Progenitor cell of endocrine pancreas (in vitro differentiated cells): ENCODE measurements at places on chromosomes 13 and 19. TPM values are rescaled to one million over a fixed set of nuclear protein-coding genes. Genes with fewer than 3 reads are reported as not detected.

GRCh38 chr13:80276371-80277289 lies 64.3 kb downstream of the SPRY2 start:
- no peak for DNase-seq
- H3K4me3 ChIP-seq = no peak overlapping the region
- no peak overlapping the region for H3K27ac ChIP-seq
- H3K27me3 ChIP-seq = no peaks in the 10 kb centered on the region

Gene BRSK1
- 67.6 and 68.7 TPM in 2 replicates for total RNA-seq

DNA sequence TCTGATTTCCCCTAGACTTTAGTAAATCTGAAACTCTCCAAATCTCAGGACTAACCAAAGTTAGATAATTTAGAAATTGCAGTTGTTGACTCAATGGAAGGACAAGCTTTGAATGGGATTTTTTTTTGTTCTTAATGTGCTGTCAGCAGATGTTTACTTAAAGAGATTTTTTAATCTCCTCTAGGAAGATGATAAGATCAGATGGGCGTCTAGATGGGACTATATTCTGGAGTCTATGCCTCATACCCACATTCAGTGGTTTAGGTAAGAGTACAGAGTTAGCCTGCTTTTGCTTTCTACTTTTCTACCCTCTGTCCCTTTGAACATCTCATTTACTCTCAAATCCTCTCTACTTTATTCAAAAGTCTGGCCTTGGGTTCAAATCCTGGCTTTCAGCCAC lies 39.3 kb downstream of the TM9SF2 start:
- no peak overlapping the region for H3K27ac ChIP-seq
- no peaks in the 10 kb centered on the region for H3K4me1 ChIP-seq
- H3K27me3 ChIP-seq = no peaks in the 10 kb centered on the region
- H3K4me3 ChIP-seq = no peak overlapping the region
- peaks cover 21% of the 10 kb centered on the region for H3K36me3 ChIP-seq

- no peak overlapping the region for H3K4me3 ChIP-seq
- no peaks in the 10 kb centered on the region for H3K36me3 ChIP-seq
- no peak overlapping the region for H3K27ac ChIP-seq
- H3K4me1 ChIP-seq = no peaks in the 10 kb centered on the region
Observed at GRCh38 chr13:110593430-110594130, 21.8 kb upstream of the NAXD start.

Gene TPTE2
- total RNA-seq = not detected in 2 replicates

DNA sequence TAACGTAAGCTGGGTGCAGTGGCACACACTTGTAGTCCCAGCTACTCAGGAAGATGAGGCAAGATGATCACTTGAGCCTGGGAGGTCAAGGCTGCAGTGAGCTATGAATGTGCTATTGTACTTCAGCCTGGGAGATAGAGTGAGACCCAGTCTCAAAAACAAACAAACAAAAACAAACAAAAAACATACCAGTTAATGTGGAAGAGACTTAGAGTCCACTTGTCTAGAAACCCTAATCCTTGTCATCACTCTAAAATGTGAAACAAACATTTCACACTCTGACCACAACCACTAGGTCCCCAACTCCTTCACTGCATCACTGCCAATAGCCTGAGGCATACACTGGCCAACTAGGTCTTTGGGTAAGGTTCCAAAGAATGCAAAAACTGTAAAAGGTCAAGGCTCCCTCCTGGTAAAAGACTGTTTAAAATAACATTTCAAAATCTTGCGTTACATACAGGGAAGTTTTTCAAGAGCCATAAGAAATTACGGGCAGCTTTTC lies 28.6 kb upstream of the CYP2B6 start:
- H3K27ac ChIP-seq = no peak overlapping the region
- peaks cover 1% of the 10 kb centered on the region for H3K36me3 ChIP-seq
- no peak for DNase-seq
- H3K27me3 ChIP-seq = peaks cover 28% of the 10 kb centered on the region

DNA sequence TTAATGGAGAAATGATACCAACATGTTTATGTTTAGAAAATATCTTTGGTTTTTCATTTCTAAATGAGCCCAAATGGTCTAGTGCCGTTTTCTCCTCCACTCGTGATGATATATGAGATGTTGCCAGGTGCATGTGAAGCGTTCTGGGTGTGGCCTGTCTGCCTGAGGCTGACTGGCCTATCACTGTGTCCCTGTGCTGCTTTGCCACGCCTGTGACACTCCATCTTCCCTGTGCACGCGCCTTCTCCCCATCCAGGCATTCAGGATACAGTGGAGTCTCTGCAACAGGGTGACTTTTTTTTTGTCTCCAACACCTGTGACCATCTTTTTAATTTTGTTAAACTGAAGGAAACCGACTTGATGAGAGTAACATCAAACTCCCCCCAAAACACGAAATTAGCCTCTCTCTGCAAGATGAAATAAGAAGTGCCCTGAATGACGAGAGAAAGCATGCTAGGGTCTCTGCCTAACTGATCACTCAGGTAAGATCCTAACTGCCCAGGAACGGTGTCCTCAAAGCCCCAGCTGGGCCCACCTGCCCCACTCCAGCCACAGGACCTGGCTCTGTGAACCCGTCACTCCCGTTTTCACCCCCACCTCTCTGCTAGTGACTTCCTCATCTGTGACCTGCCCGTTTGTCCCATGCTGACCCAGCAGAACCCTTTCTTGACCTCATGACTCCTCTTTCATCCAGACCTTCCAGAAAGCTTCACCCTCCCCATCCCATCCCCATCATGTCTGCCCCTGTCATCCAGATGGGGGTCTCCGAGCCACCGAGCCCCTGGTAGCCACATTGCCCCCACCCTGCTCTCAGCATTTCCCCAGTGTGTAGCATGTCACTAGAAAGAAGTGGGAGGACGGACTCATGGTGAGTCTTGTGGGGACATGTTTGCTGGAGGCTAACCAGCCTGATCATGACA lies 33.2 kb upstream of the TFDP1 start:
- no peak overlapping the region for H3K4me3 ChIP-seq
- no peak for DNase-seq
- peaks cover 11% of the 10 kb centered on the region for H3K4me1 ChIP-seq
- H3K27ac ChIP-seq = no peak overlapping the region
